Brain microvascular endothelial cell (primary cell): ENCODE measurements at places on chromosomes 12 and 14.
A peak's percentile ranks its signal among the peaks of the same experiment; 100 is the strongest.

GRCh38 chr14:103542605-103543088 lies 13.7 kb downstream of the TRMT61A start:
- no peak for DNase-seq

DNA sequence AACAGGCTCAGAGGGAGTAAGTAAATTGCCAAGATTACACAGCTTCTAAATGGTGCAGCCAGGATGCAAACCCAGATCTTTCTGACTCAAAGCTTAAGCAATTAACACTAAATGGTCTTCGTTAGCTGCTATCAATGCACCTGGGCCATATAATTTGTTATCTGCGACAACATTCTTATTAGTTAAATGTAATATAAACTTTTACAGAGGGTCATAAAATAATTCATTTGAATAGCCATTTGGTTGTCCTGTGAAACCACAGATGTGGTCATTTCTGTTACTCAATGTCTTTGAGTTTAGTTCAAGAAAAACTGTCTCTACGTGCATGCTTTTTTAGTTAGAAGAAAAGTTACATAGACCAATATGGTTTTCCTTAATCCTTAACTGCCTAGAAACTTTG lies 22.1 kb upstream of the NAP1L1 start:
- no peak for DNase-seq

DNA sequence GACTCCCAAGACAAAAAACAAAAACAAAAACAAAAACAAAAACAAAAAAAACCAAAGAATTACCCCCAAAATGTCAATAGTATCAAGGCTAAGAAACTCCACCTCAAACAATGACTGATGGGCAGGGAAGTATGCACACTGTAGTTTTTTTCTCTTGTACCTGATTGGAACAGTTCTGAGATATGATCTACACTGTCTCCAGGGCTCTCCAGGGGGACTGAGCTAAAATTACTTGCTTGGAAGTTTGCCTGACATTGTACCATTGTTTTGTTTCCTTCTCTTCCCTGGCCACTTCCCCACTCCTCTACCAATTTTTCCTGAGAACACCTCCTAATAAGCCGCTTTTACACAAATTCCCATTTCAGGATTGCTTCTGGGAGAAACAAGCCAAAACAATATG lies 22.3 kb upstream of the CATSPERB start:
- DNase-seq, result no peak

GRCh38 chr14:75522224-75522982 lies at the start of gene BATF:
Gene BATF, plus strand, starts transcription at chr14:75522469. Its CDS starts 214 bp downstream, at chr14:75522683.
- DNase-seq, result no peak

- DNase-seq, result no peak
Measured at GRCh38 chr14:65280653-65281052, 131.9 kb upstream of the FUT8 start.

DNA sequence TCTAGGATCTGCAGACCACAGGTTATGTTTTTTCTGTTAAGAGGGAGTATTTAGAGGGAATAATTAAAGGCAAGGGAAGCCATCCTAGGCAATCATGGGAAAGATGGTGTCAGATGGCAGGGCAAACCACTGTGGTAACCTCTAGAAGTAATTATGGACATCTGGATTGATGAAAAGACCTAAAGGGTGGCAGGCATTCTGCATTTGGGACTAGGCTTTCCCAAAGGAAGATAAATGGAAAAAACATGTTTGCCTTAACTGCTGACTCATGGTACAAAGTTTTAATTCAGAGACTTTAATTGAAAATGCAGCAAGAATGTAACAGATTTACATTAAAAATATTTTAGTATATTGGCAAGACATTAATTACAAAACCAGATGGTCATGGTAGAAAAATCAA lies 88.1 kb downstream of the TMEM30B start:
- no peak for DNase-seq

DNA sequence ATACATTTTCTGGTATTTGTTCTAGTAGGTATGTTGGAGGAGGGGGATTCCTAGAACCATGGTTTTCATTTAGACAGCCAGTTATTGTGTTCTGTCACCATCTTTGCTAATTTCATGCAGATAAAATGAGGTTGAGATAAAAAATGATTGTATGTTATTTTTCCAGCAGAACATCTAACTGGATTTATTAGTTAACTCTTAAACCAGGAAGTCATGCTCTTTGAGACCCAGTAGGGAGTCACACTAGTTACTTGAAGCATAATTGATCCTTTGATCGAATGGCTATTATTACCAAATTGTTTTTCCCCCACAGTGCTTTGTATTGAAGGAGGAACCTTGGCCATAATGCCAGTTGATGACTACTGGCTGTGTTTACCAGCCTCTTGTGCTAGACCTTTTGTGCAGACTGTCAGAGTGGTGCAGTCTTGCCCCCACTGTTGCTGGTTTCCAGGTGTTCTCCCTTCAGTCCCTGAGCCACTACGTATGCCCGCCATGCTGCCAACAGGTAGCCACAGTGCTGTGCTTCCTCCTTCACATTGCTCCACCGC lies 6.0 kb downstream of the EID3 start:
- no peak for DNase-seq

DNA sequence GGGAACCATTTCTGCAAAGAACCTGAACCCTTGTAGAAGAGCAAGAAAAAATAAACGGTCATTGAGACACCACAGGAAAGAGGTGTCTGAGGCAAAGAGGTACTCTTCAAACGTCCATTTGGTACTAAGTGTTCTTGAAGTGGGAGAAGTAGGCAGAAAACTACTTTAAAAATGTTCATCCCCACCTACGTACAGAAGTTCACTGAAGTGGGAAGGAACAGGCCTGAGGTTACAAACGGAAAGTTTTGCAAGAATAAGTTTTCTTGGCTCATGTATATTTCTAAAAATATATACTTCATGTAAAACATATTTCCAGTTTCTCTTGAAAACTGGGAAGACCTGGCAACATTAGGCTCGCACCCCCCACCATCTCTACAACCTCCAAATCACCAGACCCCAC lies 61.2 kb downstream of the STXBP6 start:
- DNase-seq, result no peak

DNA sequence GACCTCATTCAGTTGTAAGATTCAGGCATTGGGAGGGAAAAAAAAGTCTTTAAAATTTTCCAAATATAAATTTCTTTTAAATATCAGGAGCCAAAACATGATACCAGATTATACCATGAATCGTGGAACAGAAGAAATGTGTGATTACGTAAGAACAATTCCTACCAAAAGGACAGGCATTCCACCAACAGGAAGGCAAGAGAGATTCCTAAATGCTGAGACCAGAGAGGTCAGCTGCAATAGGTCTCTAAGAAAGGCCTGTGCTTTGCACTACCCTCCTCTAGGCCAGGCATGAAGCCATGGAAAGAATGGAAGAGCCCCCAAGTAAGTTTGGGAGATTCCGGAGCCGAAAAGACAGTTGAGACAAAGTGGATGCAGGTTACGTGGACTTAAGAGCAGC lies 83.7 kb downstream of the PTGER2 start:
- DNase-seq, result no peak

- DNase-seq, result peak; percentile 88
Measured at GRCh38 chr14:20652996-20653975, 11.8 kb upstream of the OR6S1 start.

DNA sequence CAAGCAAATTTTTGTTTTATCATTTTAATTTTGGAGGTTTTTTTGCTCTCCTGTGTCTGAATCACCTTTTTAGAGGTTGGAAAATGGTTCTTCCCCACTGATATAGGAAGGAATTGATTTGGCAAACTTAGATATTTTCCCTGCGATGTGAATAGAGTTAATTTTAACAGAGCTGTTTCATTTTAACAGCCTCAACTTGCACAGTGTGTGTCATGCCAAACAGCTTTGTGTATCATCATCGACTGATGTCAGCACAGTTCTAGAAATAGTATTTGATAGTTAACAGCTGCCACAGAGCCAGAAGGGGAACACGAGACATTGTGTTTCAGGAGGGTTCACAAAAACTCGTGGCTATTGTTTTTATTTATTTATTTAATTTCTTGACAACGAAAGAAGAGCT lies 243.1 kb upstream of the FOXN3 start:
- DNase-seq, result no peak
